ENCODE measurements at places on chromosomes 12 and 14.

- DNase-seq, result no peak
Observed at GRCh38 chr12:95487024-95487423, 13.1 kb downstream of the METAP2 start.

DNA sequence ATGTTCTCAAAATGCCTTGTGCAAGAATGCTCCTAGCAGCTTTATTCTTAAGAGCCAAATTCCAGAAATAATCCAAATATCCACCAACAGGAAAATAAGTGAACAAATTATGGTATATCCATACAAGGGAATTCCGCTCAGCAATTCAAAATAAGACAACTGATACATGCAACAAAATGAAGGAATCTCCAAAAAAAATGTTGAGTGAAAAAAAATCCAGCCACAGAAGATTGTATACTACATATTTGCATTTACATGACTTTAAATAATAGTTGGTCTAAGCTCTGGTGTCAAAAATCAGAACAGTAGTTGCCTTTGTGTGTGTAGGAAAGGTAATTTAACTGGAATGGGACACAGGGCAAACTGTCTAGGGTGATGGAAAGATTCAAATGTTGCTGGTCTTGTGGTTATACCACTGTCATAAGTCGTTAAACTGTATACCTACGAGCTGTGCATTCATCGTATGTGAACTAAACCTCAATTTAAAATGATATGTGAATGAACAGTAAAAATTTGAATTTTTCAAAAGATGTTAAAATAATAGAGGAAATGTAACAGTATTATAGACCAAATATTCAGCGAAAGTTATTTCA, 3.2 kb downstream of the CD69 start:
- no peak for DNase-seq

DNA sequence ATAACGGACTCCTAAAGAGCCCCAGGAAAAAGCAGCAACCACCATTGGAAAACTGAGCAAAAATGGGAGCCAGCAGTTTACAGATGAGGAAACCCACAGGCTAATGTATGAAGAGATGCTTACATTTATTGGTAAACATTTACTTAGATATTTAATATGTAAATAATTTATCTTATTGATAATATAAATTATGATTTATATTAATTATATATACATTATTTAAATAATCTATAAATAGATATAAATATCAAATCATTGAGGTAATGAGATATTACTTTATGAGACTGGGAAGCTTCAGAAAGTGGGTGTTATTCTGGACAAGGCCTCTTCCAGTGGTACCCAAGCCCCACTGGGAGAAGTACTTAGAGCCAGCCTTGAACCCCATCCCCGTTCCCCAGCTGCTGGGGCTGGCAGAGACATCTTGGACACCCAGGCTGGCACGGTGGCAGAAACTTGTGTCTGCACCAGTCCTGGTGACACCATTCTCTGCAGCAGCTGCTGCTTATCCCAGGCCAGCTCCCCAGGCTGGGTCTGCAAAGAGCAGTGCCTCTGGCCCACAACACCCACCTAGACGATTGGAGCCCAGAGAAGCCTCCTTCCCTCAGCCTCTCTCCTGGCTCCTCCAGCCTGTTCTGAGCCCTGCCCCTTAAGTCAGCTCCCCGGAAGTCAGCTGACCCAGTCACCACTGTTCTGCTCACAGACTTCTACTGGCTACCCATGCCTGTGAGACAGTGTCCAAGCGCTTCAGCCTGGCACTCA, 25.9 kb downstream of the ISCA2 start:
- no peak for DNase-seq

GRCh38 chr14:36423430-36423829, 96.6 kb downstream of the NKX2-1 start:
- DNase-seq, result no peak

DNA sequence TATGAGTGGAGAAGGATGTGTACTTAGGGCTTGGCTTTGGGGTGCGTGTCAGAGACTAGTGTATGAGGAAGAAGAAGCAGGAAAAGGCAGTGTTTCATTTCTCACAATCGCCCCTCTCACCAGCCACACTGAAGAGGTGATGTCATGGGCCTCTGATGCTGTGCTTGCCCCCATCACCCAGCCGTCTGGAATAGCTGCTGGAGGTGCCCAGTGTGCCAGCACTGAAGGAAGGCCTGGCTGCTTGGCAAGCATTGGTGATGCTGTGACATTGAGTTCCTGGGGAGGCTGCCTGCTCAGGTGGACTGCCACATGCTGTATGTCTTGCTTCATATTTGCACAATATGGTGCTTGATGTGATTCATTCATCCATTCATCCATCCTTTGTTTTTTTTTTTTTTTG, 56.2 kb downstream of the CRADD start:
- DNase-seq, result no peak

DNA sequence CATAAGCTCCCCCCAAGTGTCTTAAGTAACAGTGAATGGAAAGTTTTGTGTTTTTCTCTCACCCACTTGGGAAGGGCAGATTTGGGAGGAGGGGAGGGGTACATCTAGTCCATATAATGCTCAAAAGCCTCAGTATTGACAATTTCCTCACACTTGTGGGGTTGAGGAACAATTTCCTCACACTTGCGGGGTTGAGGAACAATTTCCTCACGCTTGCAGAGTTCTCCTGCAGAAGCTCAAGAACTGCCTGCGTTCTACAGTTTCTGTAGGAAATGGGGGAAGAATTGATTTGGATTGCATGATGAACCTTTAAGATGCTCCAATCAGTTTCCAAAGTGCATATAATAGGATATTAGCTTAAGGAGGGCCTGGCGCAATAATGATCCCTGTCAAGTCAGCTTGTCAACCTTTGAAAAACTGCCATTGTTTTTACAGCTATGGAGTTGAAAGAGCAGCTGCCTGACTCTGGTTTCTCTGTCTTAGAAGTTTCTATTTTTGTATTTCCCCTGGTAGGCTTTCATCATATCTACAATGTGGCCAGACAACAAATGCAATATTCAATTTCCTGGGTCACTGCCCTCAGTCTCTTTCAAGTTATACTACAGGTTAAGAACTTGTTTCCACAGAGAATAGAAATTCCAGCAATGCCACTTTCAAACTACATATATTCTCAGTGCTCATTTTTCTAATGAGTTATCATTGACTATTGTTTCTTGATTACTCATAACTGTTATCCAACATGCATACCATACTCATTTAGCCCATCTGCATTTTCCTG, 66.5 kb downstream of the PLEKHG7 start:
- DNase-seq, result no peak

DNA sequence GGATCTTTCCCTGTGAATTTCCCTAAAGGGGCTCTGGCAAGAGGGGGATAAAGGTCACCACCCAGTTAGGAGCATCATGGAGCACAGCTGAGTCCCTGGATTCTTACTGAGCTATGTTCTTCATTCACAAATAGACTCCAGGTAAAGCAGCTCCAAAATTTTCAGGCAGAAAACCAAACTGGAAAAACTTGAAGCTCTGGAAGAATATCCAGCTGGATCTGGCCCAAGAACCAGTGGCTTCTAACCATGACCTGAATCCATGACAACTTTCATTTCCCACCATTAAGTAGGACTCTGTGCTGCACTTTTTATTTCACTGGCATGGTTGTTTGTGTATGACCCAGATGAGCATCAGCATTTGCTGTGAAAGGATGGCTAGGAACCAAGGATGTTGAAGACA, 180.4 kb upstream of the FKBP4 start:
- DNase-seq, result no peak

DNA sequence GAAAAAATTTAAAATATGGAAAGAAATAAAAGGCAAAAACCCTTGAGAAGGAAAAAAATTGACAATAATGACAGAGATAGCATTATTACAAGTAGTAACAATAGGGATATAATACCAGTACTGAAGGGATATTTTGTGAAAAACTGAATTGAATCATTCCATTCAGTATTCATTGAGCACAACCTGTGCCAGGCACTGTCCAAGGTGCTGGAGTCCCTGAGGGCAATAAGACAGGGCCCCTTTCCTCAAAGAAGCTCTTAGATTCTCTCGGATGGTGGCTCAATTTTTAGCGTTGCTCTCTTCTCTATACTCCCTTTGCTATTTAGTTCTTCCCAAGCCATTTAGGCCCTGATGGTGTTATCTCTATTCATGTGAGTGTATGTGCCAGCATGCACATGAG, 34.3 kb upstream of the GAS2L3 start:
- DNase-seq, result no peak

Measured in stimulated activated CD8-positive, alpha-beta memory T cell treated with anti-CD3 and anti-CD28 coated beads, Interleukin-2, amount 100 ng/mL, for 48 hours (primary cell).